Immature natural killer cell (primary cell): ENCODE measurements at places on chromosomes 16 and 17.

- DNase-seq: no peak
Measured at GRCh38 chr16:57391300-57391699, 13.3 kb upstream of the CCL17 start.

DNA sequence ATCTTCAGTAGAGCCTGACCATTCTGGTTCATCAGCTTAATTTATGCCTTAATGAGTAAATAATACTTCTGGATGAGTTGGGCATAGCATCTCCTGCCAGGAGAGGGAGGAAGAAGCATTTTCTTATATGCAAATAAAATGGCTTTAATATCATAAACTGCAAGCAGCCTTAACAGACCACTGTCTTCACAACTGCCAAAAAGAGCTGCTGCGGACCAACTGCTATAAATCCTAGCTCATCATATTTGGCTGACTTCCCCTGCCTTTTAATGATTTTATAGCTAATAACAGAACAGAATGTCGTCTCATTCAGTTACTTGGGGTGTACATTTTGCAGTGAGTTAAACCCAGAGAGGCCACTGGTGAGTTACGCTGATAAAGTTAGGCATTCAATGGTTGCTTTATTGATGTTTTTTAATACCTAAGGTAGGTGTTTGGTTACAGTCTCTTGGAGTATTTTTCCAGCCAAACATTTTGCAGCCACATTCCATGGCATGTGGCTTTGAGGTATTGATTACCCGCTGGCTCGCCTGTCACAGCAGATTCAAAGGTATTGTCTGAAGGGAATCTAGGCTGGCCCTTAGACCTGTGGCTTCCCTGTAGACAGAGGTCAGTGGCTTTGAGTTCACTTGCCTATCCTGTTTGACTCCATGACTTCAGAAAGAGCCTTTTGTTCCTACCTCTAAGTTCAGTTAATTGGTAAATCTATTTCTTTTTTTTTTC is 16.4 kb downstream of the FAM20A start:
- DNase-seq: no peak

DNA sequence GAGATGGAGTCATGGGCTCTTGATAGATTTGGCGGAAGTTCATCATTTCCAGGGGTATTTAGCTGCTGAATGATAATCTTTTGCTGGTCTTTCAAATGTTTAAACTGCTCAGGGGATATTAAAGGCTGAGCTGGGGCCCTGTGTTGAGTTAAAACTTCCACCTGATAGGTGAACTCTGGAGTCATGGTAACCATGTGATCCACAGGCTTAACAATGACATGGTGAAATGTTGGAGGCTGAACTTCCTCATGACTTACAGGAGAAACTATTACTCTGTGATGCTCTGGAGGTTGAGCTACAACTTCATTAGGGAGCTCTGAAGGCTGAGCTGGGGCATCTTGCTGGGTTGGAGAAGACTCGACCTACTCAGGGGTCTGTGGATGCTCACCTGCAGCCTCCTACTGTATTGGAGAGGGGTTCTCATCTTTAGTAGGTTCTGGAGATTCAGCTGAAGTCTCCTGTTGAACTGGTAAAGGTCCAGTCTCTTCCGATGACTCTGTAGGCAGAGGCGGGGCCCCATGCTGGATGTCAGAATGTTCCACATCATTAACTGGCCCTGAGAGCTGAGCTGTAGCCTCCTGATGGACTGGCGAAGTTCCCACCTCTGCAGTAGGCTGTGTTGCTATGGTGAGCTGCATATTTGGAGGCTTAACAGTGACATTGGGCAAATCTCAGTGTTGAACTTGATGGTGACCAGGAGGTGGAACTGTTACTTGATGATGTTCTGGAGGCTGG is 24.2 kb downstream of the RDM1 start:
- no peak for DNase-seq

DNA sequence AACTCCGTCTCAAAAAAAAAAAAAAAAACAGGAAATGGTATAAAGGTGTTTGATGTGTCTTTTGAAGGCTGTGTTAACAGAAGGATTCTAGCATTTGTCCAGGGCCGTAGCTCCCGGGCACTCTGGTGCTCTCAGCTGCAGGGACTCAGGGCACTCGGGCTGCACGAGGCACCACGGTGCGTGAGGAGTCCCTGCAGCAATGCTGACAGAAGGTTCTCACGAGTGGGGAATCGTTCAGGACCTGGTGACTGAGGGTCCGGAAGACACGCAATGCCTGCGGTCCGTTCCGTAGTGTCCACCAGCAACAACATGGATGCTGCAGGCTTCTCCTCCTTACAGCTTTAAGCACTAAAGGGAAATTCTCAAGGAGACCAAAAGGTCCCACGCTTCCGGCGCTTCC is 12.6 kb upstream of the FAAP100 start:
- no peak for DNase-seq

GRCh38 chr17:4304417-4305027 is 40.7 kb upstream of the ANKFY1 start:
- DNase-seq: peak; percentile 46

DNA sequence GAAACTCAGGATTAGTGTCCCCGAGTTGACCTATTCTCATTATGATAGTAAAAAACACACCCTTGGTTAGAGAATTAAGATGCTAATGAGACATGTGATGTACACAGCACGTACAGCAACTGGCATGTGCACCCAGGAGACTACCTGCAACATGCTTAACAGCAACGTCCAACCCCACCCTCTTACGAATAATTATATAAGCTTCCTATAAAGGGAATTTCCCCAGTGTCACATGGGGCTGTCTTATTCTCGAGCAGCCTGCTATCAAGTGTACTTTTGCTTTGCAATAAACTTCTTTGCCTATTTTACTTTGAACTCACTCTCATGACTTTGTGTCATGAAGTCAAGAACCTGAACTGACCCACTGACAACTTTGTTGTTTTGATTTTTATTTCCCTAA is 62.4 kb upstream of the PMFBP1 start:
- DNase-seq: no peak

DNA sequence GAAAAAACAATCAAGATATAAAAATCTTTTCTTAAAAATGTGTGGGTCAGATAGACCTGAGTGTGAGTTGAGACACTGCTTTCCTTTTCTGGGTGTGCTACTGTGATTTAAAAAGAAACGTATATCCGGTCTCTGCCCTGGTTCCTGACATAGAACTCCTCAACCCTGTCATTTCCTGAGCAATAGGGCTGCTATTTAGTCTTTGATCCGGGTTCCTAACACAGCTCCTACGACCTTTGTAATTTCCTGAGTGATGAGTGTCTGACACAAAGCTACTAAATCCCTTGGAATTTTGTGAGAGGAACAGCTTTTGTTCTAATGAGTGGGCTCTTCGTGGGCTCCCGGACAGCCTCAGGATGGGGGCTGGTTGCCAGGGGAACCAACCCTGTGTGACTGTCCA is 93.9 kb upstream of the FA2H start:
- no peak for DNase-seq
